Pericardium fibroblast (primary cell): ENCODE measurements at places on chromosomes 7 and 10. TPM values are rescaled to one million over a fixed set of nuclear protein-coding genes. Genes with fewer than 3 reads are reported as not detected.

Gene PLCE1
- total RNA-seq, result 3.6 and 6.0 TPM in 2 replicates

Gene AP1S1
- total RNA-seq, result 88.0 and 89.1 TPM in 2 replicates

Gene SFTPA2
- total RNA-seq, result not detected in 2 replicates

Gene PILRA
- total RNA-seq, result 2.2 and 5.6 TPM in 2 replicates

Gene GPR15LG
- not detected in 2 replicates for total RNA-seq

Gene ASZ1
- not detected in 2 replicates for total RNA-seq

Gene TMEM196
- total RNA-seq, result 0.34 and 1.5 TPM in 2 replicates

Gene ZNF365
- total RNA-seq, result under 0.01 and 0.12 TPM in 2 replicates

Gene MBL2
- not detected in 2 replicates for total RNA-seq

Gene CASP7
- total RNA-seq, result 19.1 and 21.4 TPM in 2 replicates

Gene MKI67
- 0.58 and 0.60 TPM in 2 replicates for total RNA-seq

Gene RFC2
- total RNA-seq, result 8.9 and 11.2 TPM in 2 replicates

Gene EPHA1
- total RNA-seq, result not detected in 2 replicates

Gene SDK1
- total RNA-seq, result 2.4 and 2.5 TPM in 2 replicates

Gene CALCR
- not detected in 2 replicates for total RNA-seq

Gene RPEL1
- 0.09 and 0.12 TPM in 2 replicates for total RNA-seq

Gene SGMS1
- total RNA-seq, result 28.8 and 74.8 TPM in 2 replicates
